ENCODE measurements at places on chromosomes 1 and 21.

DNA sequence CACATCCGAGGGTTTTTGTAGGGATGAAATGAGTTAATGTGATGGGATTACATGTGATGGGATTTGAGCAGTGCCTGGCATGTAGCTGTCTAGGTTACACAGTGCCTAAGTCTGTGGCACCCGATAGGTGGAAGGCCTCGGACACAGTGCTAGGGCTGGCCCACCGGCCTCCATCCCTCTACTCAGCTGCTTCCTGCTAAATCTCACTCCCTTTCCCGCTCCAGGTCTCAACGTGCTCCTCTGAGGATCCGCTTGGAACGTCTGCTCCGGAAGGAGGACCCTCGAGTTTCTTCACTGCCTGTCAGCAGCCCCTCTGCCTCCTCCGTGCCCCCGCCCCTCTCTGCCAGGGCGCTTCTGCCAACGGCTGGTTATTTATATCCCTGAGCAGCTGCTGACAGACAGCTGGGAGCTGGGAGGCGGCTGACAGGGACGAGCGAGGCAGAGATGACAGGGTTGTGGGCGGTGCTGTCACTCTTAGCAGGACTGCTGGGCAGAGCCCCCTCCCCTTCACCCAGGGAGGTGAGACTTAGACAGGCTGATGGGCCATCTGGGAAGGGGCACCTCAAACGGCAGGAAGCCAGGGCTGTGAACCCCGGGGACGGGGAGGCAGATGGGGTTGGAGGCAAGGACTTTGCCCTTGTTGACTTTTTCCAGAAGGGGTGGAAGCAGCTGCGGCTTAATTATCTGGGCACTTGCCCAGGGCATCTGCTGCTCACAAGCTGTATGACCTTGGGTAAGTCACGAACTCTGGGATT, 26.6 kb upstream of the LRRN2 start:
- peak; percentile 65 for DNase-seq

DNA sequence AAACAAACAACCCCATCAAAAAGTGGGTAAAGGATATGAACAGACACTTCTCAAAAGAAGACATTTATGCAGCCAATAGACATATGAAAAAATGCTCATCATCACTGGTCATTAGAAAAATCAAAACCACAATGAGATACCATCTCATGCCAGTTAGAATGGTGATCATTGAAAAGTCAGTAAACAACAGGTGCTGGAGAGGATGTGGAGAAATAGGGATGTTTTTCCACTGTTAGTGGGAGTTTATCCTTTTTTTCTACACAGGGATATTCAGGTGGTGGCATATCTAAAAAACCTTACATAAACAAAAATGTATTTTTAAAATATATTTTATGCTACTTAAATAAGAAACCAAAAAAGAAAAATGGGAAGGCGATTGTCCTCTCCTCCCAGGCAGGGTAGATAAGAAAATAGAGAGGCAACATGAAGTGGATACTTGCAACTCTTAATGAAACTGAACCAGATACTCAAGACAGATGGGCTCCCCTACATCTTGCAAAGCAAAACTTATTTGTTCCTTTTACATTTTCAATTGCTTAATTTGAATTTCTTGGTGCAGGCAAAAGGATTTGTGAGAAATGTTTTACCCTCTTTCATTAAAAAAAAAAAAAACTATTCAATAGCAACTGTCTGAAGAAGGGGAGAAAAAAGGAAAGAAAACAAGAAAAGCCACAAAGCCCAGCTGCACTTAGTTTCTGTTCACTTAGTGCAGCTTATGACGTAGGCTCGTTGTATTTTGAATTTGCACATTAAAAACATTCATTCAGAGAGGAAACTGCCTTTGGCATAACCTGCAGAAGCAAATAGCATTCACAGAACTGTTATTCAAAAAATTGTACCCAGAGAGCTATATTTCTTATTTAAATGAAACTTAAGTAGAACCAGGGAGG, 36.9 kb upstream of the RGS1 start:
- no peak for DNase-seq

DNA sequence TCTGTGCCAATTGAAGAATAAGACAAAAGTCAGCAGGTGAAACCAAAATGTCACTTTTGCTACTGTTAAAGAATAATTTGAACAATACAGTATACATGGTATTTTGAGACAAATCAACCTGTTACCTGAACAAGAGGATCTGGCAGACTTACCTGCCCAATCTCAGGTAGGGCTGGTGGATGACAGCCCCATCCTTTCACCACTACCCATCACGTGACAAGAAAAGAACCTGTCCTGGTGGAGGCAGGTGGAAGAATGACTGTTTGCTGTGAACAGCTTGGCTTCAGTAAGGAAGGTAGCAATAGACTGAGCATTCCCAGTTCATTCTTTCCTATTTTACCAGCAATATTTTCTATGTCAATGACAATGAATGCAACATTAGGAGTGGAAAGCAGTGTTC, 349.6 kb downstream of the GPATCH2 start:
- no peak for DNase-seq

DNA sequence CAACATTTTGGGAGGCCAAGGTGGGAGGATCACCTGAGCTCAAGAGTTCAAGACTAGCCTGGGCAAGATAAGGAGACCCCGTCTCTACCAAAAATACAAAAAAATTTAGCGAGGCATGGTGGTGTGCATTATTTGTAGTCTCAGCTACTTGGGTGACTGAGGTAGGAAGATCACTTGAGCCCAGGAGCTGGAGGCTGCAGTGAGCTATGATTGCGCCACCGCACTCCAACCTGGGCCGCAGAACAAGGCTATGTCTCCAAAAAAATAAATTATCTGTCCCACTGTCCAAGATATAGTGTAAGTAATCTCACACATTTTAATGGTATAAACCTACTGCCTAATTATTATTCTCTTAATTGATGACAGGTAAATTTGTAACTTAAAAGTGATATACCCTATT, 12.8 kb downstream of the ARID4B start:
- DNase-seq: no peak

DNA sequence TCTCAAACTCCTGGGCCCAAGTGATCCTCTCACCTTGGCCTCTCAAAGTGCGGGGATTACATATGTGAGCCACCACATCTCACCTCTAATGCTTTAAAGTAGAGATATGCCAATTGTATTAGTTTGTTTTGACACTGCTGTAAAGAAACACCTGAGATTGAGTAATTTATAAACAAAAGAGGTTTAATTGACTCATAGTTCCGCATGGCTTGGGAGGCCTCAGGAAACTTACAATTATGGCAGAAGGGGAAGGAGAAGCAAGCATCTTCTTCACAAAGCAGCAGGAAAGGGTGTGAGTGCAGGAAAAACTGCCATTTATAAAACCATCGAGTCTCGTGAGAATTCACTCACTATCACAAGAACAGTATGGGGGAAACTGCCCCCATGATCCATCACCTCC, 3.5 kb upstream of the MYCL start:
- DNase-seq: no peak

- DNase-seq: no peak
Observed at GRCh38 chr21:41562101-41563000, 54.4 kb upstream of the TMPRSS2 start.

GRCh38 chr21:37667380-37667779, 248.9 kb downstream of the KCNJ6 start:
- no peak for DNase-seq

DNA sequence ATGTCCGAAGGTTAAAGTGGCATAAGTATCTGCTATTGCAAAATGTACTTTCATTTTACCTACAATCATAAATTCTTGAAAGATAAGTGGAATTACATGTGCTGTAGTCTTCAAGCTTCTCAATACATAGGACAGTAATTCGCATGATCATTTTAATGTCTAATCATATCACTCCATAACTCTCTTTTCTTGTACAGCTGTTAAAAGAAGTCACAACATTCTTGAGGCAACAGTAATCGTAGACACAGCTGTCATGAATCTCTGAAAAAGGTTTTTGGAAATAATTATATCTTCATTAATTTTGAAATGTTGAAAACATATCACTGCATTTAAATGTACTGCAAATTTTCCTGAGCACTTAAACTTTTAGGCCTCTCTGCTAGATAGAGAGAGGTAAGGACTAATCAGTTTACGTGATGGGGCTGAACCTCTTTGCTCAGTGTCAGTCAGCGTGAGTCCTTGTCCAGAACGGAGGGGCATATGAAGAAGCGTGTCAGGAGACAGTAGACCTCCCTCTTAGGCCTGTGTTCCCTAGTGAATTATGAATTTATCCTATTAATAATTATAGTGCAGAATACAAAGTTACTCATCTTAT, 133.4 kb downstream of the NEK7 start:
- DNase-seq: no peak

DNA sequence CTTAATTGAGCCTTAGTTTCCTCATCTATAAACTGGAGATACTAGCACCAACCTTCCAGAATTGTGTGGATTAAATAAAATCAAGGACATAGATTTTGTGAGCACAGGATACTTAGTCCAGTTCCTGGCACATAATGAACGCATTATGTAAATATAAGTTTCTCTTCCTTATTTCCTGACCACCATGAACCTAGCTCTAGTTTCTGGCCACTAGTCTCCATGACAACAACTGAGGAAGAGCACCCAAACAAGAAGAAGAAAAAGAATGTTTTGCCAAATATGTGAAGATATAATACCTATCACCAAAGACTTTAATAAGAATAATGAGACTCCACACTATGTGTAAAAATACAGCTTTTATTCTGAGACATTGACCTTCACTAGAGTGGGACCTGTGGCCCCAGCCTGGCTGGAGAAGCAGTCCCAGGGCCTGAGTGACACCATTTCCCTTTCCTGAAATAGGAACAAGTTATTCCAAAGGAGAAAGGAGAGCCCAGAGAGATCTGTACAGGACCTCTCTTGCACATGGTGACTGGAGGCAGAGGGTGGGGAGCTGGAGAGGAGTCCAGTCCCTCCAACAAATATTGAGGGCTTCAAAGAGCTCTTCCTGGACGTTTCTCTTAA, 940 bp upstream of the USF1 start:
- DNase-seq: no peak

GRCh38 chr21:41009398-41010100, 158.4 kb upstream of the BACE2 start:
- DNase-seq: peak; percentile 93

DNA sequence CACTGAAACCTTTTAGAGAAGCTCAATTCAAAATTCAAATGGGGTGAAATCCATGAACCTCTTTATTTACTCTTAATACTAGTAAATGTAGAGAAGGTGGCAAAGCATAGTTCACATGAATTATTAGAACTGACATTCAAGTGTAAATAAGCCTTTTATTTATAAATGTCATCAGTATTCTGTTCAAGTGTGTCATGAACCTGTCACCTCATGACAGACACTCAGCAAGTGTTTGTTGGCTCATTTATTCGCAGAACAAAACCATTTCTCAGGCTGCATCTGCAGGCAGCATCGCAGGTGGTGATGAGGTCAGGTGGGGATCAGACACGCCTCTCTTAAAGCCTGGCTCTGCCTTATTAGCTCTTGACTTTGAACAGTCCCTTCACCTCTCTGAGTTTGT, 116.6 kb downstream of the SETD4 start:
- DNase-seq: peak; percentile 33

DNA sequence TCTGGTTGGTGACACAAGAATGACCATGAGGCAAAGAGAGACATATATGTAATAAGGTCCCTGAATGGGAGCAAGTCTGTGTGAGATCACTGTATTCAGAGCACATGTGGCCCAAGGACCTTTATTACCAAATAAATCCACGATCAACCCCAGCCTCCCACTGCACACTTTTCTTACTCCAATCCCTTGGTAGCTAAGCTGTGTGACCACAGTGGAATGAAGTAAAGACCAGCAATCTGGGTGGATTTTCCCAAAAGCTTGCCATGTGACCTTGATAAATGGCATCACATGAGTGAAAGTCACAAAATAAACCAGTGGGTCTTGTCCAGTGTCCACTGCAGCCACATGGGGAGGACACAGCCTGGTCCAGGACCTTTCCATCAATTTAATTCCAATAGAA, 36.7 kb upstream of the TLR5 start:
- no peak for DNase-seq

- DNase-seq: no peak
Observed at GRCh38 chr1:214990619-214991018, 91.9 kb upstream of the KCNK2 start.

- DNase-seq: no peak
Observed at GRCh38 chr1:64745986-64746940, 1.4 kb downstream of the RAVER2 start.

DNA sequence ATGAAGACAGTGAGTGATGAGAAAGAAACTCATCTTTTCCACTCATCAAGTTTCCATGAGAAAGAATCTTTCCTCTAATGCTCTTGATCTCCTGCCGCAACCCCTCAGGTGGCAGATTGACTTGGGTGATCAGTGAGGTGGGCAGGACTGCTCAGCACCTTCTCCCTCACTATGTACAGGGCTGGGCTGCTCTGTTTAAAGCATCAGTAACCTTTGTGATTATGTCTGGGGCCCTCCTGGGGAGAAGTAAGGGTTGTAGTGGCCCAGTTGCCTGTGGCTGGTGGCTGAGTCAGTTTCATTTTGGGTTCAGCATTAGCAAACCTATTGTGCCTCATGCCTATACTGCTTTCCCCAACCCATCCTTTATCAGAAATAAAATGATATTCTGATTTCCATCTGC, 366.0 kb downstream of the TTLL7 start:
- DNase-seq: no peak
